ENCODE measurements at places on chromosomes 7 and 10.

GRCh38 chr10:1171182-1171581 lies 115.0 kb downstream of the WDR37 start:
- H3K4me3 ChIP-seq = no peak overlapping the region
- no peak overlapping the region for H3K27ac ChIP-seq
- H3K27me3 ChIP-seq = peaks cover 21% of the 10 kb centered on the region
- no peaks in the 10 kb centered on the region for H3K4me1 ChIP-seq

GRCh38 chr10:100653957-100654781 lies 91.2 kb upstream of the PAX2 start:
- H3K36me3 ChIP-seq = peaks cover 11% of the 10 kb centered on the region
- no peak overlapping the region for H3K27ac ChIP-seq
- DNase-seq = peak; percentile 47
- H3K27me3 ChIP-seq = peaks cover 72% of the 10 kb centered on the region
- H3K4me3 ChIP-seq = peak overlapping the region; percentile 59

DNA sequence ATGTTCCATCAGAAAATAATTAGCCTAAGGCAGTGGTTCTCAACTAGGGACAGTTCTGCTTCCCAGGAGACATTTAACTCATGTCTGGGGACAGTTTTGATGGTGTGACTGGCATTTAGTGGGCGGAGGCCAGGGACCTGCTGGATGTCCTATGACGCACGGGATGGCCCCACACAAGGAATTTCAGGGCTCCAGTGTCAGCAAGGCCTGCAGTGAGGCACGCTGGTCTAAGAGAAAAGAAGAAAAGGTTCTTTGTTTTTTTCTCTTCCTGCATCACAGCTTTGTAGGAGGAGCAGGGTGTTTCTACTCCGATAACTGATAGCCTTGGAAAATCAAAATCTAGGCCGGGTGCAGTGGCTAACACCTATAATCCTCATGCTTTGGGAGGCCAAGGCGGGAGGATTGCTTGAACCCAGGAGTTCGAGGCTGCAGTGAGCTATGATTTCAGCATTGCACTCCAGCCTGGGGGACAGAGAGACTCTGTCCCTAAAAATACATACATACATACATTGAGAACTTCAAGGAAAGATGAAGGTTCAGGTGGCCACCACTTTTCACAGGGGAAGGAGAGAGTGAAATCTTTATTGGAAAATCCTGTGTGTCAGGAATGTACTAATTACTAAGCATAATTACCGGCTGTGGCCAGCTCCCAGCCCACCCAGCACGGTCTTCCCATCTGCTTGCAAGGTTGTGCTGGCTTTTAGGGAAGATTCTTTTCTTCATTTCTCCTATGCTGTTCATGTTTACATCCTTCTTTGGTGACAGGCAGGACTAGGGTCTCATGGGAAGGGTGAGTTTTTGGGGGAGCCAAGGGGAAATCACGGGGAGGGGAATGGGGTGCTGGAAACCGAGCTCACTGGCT lies 150.4 kb downstream of the ACTR3B start:
- no peaks in the 10 kb centered on the region for H3K4me1 ChIP-seq
- H3K4me3 ChIP-seq = no peak overlapping the region
- H3K36me3 ChIP-seq = no peaks in the 10 kb centered on the region
- DNase-seq = no peak
- H3K27me3 ChIP-seq = no peaks in the 10 kb centered on the region
- no peak overlapping the region for H3K27ac ChIP-seq

- no peak overlapping the region for H3K27ac ChIP-seq
- no peaks in the 10 kb centered on the region for H3K4me1 ChIP-seq
- no peaks in the 10 kb centered on the region for H3K36me3 ChIP-seq
- peaks cover 8% of the 10 kb centered on the region for H3K27me3 ChIP-seq
- H3K4me3 ChIP-seq = no peak overlapping the region
- DNase-seq = peak; percentile 83
Observed at GRCh38 chr10:96765406-96766240, 45.3 kb upstream of the PIK3AP1 start.

DNA sequence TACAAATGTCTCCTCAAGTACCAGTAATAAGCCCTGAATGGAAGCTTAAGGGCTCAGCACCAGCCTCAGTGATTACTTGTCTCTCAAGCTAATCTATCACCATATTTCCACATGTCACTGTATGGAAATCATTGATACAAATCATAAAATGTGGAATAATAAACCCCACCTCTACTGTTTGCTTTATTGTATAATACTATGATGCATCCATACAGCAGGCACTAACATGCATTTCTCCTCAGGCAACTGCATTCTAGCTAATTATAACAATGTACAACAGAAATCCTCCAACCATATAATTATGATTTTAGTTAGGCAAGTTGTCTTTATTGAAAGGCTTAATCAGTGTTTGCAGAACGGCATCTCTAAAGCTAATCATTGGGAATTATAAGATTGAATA lies 26.2 kb downstream of the CRPPA start:
- H3K4me1 ChIP-seq = no peaks in the 10 kb centered on the region
- no peak overlapping the region for H3K4me3 ChIP-seq
- H3K27ac ChIP-seq = no peak overlapping the region
- peaks cover 10% of the 10 kb centered on the region for H3K36me3 ChIP-seq
- no peaks in the 10 kb centered on the region for H3K27me3 ChIP-seq
- no peak for DNase-seq

- peak; percentile 50 for DNase-seq
- peaks cover 21% of the 10 kb centered on the region for H3K27me3 ChIP-seq
- no peaks in the 10 kb centered on the region for H3K36me3 ChIP-seq
- H3K4me3 ChIP-seq = no peak overlapping the region
- no peak overlapping the region for H3K27ac ChIP-seq
Observed at GRCh38 chr7:4849390-4849789, 12.4 kb downstream of the PAPOLB start.
